Activated CD4-positive, CD25-positive, alpha-beta regulatory T cell treated with anti-CD3 and anti-CD28 coated beads, Interleukin-2, amount 50 U/mL, for 72 hours (primary cell): ENCODE measurements at places on chromosomes 6 and 20.

DNA sequence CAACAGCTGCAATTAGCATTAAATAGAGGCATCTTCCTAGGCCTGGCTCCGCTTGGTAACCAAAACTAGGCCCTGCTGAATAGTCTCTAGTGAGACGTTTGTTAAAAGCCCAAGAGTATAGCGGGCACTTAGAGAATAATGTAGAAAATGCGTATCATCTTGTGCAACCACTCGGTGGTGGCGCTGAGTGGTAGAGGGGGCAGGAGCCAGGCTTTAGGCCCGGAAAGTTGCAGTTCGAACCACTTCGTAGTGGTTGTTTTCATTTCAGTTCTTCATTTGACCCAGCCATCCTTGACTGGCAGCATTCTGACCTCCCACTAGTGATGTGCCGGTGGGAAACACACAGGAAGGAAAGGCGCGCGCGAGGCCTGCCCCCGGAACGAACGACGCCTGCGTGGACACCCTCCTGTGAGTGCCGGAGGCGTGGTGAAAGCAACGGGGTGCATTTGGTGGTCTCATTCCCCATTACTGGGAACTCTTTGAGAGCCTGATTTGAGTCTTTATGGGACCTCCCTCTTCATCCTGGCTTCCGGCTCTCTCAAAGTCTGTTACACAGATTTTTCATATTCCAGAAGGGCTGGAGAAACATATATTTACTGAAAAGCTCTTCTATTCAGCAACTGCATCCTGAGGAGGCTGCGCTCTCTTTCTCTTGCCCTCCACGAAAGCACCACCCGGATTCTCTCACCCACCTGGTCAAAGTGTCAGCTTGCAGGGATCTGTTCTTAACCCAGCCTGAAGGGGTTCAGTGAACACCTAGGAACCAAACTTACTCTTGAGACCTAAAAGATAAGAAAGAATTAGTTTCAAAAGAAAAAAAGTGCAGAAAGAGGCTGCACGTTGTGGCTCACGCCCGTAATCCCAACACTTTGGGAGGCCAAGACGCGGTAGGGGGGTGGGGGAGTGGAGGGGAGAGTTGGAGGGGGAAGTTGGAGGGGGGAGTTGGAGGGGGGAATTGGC is 18.2 kb downstream of the GPX5 start:
- no peak for DNase-seq

GRCh38 chr6:51266604-51267003 is 447.9 kb downstream of the TFAP2B start:
- DNase-seq: no peak

DNA sequence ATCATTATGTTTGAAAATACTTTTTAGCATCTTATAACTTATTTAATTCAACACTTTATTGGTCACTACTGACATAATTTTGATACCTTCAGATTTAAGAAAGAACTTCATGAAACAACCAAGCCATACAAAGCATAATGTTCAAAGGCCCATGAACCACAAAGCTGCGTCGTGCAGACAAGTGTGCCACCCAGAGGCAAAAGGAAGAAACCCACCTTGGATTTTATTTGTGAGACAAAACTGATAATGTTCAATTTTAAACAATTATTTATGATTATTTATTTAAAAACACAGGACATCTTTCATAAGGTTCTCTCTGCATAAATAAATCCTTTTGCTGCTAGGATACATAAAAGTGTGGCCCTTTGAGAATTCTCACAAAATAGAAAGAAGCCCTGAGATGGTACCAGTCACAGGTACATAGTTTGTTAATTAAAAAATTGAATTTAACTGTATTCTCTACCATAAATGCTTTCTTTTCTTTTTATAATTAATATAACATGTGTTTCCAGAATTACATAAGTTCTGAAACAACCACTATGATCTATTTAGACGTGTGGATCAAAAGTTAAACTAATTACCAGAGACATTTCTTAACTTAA is 143.7 kb downstream of the RALGAPA2 start:
- no peak for DNase-seq

GRCh38 chr6:126253431-126253830 is 86.5 kb upstream of the CENPW start:
- DNase-seq: no peak

DNA sequence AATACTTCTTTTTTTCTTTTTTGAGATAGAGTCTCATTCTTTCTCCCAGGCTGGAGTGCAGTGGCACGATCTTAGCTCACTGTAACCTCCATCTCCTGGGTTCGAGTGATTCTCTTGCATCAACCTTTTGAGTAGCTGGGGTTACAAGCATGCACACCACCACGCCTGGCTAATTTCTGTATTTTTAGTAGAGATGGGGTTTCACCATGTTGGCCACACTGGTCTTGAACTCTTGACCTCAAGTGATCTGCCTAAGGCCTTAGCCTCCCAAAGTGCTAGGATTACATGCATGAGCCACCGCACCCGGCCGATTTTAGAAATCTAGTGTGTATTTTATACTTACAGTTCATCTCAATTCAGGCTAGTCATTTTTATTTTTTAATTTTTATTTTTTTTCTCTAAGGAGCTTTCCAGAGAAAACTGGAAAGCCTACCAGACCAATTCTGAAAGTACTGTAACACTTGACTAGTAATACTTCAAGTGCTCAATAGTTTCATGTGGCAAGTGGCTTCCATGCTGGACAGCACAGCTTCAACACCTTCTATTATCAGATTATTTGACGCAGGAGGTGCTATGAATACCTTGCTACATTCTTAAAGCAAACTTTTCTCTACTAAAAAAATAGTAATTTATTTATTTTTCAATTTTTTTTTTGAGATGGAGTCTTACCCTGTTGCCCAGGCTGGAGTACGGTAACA is 25.0 kb downstream of the POLR1C start:
- DNase-seq: no peak

- no peak for DNase-seq
These were observed 135.6 kb downstream of the EYA4 start for GRCh38 chr6:133376743-133377142.

DNA sequence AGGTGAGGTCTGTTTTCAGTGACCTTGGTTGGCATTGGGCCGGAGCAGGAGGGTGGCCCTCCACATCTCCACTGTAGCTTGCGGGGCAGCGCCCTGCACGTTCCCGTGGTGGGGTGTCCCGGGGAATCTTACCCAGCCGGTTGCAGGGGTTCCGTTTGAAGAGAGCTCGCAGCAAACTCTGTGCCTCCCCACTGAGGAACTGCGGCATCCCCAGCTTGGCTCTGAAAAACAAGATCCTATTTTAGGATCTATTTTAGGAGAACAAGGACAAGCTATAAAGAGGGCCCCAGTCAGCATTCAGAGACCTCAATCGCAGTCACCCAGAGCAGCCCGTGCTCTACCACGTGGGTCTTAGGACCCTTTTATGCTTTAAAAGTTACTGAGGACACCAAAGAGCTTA is 97.8 kb downstream of the RAMACL start:
- peak; percentile 31 for DNase-seq

- DNase-seq: no peak
These were observed 19.9 kb downstream of the SLC2A4RG start for GRCh38 chr20:63759377-63759901.

- DNase-seq: no peak
These were observed 201.7 kb upstream of the RREB1 start for GRCh38 chr6:6905961-6906518.

DNA sequence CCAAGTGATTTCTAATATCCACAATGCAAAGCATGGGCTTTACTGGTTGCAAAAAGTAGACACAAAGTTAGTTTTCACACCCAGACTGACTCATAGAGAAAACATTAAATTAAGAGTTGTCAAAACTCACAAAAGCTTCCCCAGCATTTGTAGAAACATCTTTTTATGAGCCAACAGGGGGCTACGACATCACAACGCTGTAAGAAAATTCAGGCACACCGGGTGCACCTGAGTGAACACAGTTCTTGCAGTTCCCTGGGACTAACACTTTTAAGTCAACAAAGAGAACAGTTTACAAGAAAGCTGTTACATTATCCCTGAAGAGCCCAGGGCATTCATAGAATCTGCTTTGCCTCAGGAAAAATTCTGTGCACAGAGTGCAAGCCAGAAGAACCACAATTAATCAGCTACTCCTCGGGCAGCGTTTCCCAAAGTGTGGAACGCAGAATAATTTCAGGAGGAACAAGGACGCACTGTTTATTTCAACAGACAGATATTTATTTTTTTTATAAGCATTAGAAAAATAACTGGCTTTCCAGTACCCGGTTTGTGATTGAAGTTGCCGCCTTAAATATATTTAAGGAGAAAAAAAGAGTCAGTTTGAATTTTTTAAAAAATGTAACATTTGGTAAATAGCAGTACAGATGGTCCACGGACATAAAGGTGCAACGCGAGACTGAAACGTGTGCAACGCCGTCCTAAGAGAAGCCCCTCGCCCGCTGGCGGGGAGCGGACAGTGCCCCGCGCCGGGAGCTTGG is 1.2 kb downstream of the NCOA5 start:
- no peak for DNase-seq

- DNase-seq: no peak
These were observed 234.7 kb downstream of the TRDN start for GRCh38 chr6:123402052-123402451.

GRCh38 chr6:3619800-3620199 is 131.7 kb downstream of the PXDC1 start:
- DNase-seq: no peak

GRCh38 chr6:65469650-65470049 is 237.4 kb downstream of the EYS start:
- DNase-seq: no peak

GRCh38 chr6:15877231-15877630 is 214.4 kb upstream of the DTNBP1 start:
- no peak for DNase-seq

DNA sequence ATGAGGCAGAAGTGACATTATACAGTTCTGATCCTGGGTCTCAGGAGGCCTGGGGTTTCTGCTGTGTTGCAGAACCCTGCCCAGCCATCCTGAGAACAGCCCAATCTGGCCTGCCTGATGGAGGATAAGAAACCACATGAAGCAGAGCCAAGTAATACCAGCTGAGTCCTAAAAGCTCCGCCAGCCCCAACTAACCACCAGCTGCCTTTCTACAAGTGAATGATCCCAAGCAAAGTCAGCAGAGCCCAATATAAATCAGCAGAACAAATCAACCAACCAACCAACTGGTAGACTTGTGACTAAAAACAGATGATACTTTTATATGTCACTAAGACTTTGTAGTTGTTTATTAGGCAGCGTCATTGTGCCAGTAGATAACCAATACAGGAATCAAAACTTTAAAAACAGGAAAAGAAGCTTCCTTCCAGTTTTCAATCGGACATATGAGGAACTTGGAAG is 52.1 kb downstream of the SNX5 start:
- no peak for DNase-seq

DNA sequence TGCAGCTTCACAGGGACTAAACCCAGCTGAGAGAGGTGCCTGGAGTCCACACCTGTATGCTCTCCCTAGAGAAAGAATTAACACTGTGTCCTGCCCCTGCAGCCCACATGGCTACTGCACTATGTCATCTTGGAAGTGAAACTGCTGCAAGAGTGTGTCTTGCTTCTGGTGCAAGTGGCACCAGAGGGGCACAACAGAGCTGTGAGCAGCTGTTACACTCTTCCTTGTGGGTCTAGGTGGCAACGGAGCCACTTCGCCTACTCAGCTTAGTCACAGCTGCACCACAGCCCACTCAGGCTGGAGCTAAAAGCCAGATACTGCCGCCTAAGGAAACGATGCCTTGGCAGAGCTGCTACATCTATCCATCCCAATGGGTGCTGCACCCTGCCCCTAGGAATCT is 391.4 kb downstream of the COL12A1 start:
- no peak for DNase-seq

- DNase-seq: no peak
These were observed 11.4 kb downstream of the RMND1 start for GRCh38 chr6:151440498-151440897.

DNA sequence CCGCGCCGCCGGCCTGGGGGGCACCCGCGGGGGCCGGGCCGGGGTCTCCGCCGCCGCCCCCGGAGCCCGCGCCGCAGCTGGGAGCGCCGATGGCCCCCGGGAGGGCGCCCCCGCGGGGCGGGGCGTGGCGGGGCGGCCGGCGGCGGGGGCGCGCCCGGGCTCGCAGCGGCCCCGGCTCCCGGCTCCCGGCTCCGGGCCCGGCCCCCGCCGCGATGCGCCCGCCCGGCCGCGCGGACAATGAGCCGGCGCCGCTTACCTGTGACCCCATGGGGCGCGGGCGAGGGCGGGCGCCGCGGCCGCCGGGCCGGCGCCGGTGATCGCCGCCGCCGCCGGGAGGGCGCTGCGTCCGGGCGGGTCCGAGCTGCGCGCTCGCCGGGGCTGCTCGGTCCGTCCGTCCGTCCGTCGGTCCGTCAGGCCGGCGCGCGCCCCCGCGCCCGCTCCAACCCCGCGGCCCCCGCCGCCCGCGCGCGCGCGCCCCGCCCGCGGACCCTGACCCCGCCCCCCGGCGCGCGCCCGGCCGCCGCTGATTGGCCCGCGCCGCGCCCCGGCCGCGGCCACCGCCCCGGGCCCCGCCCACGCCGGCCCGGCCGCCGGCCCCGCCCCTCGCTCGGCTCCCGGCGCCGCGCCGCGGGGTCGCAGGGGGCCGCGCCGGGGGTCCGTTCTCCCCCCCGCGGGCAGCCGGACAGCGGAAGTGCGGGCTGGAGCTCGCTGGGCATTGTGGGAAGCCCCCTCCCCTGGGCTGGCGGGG is at the start of gene ZBTB46:
Gene ZBTB46, minus strand, starts transcription at position 424 of the 748 bp plus-strand sequence. CDS start 40,507 bp downstream, outside the sequence.
- DNase-seq: no peak

- no peak for DNase-seq
These were observed 64.3 kb downstream of the BCAS4 start for GRCh38 chr20:50859161-50859560.

DNA sequence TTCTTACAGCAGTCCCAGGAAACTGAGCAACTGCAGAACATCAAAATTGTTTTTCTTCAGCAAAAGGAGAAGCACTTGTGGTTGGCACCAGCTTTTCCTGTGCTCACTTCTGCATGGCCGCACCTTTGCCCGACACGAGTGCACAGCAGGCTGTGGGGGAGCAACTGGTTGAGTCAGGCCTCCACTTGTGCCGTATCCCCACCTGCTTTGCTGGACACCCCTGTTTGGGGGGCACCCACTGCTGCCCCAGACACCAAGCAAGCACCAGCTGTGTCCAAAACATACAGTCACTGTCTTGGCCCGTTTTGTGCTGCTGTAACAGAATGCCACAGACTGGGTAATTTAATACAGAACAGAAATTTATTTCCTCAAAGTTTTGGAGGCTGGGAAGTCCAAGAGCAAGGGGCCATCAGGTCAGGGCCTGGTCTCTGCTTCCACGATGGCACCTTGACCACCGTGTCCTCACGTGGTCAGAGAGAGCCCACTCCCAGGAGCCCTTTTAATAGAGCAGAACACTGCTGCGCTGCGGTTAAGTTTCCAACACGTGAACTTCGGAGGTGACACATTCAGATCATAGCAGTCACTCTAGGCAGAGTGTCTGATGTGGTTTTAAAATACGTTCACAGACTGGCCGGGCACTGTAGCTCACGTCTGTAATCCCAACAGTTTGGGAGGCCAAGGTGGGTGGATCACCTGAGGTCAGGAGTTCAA is 8.7 kb upstream of the GMEB2 start:
- DNase-seq: peak; percentile 59
